Breast epithelium (tissue), 4 donors: ENCODE measurements at places on chromosomes 4 and X.

DNA sequence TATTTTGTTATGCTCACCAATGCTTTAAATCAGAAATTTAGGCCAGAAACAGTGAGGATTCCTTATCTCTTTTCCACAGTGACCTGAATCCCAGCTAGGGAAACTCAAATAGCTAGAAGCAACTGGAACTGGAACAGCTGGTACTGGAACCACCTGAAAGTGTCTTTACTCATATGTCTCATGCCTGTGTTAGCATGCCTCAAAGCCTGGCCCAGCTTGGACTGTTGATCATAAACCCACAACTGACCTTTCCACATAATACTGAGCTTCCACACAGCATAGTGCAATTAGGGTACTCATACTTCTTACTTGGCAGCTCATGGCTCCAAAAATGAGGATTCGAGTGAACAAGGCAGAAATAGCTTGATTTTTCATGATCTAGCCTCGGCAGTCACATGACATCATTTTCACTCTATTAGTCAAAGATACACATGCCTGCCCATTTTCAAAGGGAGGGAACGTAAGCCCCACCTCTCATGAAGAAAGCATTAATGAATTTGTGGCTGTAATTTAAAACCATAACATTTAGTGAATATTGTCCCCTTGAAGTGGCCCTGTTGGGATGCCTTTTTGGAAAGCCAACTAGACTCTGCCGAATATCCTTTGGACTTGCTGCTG is 80.8 kb upstream of the ACSL1 start:
- DNase-seq: no peak
- H3K4me1 ChIP-seq: no peaks in the 10 kb centered on the region
- H3K4me3 ChIP-seq: no peak overlapping the region
- no peaks in the 10 kb centered on the region for H3K36me3 ChIP-seq
- no peak overlapping the region for H3K27ac ChIP-seq

DNA sequence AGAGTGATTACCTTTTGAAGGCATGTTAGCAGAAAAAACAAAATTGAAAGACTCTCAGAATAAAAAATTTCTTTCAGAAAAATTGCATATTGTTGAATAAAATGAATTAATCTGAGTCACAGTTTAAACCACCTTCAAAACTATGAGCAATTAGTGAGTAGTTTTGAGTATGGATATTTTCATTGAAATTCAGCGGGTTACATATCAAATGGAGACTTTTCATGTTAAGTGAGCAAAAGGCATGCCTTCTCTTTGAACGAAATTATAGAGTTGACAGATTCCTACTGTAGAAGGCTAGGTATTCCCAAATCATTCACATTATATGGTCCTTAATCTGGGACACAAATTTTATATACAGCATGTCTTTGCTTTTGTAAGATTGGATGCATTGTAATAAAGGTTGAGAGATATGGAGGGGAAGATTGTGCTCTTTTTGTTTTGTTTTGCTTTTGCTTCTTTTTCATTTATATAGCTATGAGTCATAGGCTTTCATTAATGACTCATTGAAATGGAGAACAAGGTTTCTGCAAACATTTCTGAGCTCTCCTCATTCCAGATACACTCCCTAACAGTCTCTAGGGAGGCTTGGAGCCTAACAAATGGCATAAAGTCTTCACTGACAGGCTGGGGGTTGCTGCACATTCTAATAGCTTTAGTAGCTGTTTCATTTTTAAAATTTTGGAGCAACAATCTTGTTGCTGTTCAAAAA is 21.6 kb downstream of the PCDH18 start:
- H3K27ac ChIP-seq: no peak overlapping the region
- no peaks in the 10 kb centered on the region for H3K27me3 ChIP-seq
- no peaks in the 10 kb centered on the region for H3K4me1 ChIP-seq

DNA sequence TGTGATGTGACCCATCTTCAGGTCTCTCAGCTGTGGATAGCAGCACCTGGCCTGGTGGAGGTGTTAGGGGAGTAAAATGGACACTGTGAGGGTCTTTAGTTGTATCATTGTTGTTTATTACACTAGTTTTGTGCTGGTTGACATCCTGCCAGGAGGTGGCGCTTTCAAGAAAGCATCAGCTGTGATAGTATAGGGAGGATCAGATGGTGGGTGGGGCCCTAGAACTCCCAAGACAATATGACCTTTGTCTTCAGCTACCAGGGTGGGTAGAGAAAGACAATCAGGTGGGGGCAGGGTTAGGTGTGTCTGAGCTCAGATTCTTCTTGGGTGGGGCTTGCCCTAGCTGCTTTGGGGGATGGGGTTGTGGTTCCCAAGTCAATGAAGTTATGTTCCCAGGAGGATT is 162.8 kb downstream of the PPP1R2C start:
- H3K36me3 ChIP-seq: no peaks in the 10 kb centered on the region
- peaks cover 10% of the 10 kb centered on the region for H3K27me3 ChIP-seq
- H3K27ac ChIP-seq: no peak overlapping the region
- H3K4me1 ChIP-seq: no peaks in the 10 kb centered on the region
- H3K4me3 ChIP-seq: no peak overlapping the region
- DNase-seq: no peak

DNA sequence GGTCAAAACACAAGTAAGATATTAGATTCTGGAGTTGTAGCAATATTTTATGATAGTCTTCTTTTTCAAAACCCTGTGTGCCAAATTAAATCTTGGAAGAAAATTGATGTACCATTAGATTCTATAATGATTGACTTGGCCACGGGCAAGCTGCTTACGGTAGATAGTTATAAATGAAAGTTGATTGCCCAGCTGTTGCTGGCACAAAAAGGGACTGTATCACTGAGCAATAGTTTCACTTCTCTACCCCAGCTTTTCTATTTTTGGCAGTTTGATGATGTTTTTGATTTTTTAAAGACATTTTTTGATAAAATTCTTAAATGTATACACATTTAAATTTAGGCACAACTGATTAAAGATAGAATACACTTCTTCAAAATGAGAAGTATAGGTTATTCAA is 333.3 kb downstream of the TRAM1L1 start:
- no peak for DNase-seq
- H3K36me3 ChIP-seq: no peaks in the 10 kb centered on the region
- H3K4me1 ChIP-seq: no peaks in the 10 kb centered on the region
- no peaks in the 10 kb centered on the region for H3K27me3 ChIP-seq
- H3K4me3 ChIP-seq: no peak overlapping the region

GRCh38 chr4:123919576-123920098 is 523.0 kb downstream of the SPRY1 start:
- no peak overlapping the region for H3K4me3 ChIP-seq
- H3K36me3 ChIP-seq: no peaks in the 10 kb centered on the region
- H3K27me3 ChIP-seq: no peaks in the 10 kb centered on the region
- H3K4me1 ChIP-seq: no peaks in the 10 kb centered on the region

GRCh38 chr4:30757357-30757756 is 37.2 kb downstream of the PCDH7 start:
- H3K27ac ChIP-seq: no peak overlapping the region
- no peaks in the 10 kb centered on the region for H3K27me3 ChIP-seq
- no peak overlapping the region for H3K4me3 ChIP-seq
- no peak for DNase-seq

DNA sequence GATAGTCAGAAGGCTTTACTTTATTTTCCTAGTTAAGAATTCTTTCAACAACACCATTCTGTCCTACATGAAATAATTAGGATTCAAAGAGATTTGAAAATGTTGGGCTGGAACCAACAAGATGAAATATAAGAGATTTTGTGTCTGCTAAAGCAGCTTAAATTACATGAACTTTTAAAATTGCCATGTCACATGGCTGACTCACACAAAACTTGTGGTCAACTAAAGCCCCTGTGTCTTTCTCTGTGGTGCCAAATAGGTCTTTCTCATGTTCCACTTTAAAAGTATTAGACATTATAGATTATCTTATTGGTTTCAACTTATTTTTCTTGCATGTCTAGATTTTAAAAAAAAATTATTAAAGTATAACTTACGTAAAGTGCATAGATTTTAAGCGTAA is 60.8 kb upstream of the FHL1 start:
- DNase-seq: no peak
- H3K27me3 ChIP-seq: no peaks in the 10 kb centered on the region
- H3K27ac ChIP-seq: no peak overlapping the region
- no peak overlapping the region for H3K4me3 ChIP-seq
- H3K36me3 ChIP-seq: no peaks in the 10 kb centered on the region
- H3K4me1 ChIP-seq: no peaks in the 10 kb centered on the region

- H3K4me1 ChIP-seq: no peaks in the 10 kb centered on the region
- no peak overlapping the region for H3K4me3 ChIP-seq
- no peak for DNase-seq
- H3K36me3 ChIP-seq: no peaks in the 10 kb centered on the region
- no peak overlapping the region for H3K27ac ChIP-seq
Measured at GRCh38 chrX:21926527-21927278, 13.8 kb upstream of the SMS start.

GRCh38 chrX:8034058-8034457 is 106.8 kb upstream of the PNPLA4 start:
- no peaks in the 10 kb centered on the region for H3K4me1 ChIP-seq
- no peak for DNase-seq
- H3K36me3 ChIP-seq: no peaks in the 10 kb centered on the region
- no peak overlapping the region for H3K27ac ChIP-seq
- H3K27me3 ChIP-seq: no peaks in the 10 kb centered on the region

DNA sequence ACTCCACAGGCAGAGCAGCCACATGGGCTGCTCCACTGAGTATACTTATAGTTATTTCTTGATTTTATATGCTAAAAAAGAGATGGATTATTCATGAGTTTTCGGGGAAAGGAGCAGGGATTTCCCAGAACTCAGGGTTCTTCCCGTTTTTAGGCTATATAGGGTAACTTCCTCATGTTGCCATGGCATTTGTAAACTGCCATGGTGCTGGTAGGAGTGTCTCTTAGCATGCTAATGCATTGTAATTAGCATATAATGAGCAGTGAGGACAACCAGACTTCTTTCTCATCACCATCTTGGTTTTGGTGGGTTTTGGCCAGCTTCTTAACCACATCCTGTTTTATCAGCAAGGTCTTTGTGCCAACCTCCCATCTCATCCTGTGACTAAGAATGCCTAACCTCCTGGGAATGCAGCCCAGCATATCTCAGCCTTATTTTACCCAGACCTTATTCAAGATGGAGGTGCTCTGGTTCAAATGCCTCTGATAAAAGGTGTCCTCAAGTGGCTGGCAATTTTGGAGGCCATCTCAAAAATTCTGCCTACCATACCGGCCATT is 213.0 kb upstream of the VEGFC start:
- no peaks in the 10 kb centered on the region for H3K27me3 ChIP-seq
- DNase-seq: no peak
- no peak overlapping the region for H3K27ac ChIP-seq
- no peaks in the 10 kb centered on the region for H3K4me1 ChIP-seq

DNA sequence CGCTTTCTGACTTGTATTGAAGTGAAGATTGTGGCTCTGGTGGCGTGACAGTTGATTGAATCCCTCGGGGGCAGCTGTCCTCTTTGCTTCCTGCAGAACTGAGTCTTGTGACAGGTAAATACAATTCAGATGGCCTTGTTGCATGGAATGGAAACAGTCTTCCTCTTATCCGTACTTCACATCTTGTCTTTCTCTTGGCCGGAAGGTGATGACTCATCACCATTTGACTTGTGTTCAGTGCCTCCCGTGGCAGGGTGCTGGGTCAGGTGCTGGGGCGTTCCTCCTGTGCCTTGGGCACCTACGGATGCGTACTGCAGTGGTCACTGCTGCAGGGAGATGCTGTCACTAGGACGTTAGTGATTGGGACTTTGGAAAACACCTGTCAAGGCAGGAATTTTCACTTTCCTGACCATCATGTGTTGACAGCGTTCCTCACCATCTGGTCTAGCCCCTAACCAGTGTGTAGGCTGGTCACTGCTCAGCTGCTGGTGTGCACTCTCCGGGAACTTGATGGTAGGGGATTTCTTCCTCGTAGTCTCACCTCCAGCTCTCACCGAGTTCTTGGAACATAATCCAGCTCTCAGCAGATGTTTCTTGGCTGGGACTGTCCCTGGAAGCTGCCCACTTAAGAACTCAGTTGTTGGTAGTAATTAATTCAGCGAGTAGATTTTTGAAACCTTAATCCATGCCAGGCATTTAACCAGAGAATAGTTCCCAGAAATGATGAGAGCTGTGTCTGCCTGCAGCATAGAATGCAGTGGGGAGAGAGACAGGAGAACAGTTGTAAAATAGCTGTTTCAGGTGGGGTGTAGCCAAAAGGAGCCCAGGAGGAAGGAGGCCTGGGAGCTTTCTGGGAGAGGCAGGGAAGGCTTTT is 7.2 kb downstream of the TBC1D14 start:
- H3K27ac ChIP-seq: peak overlapping the region; percentile 81
- no peaks in the 10 kb centered on the region for H3K27me3 ChIP-seq

DNA sequence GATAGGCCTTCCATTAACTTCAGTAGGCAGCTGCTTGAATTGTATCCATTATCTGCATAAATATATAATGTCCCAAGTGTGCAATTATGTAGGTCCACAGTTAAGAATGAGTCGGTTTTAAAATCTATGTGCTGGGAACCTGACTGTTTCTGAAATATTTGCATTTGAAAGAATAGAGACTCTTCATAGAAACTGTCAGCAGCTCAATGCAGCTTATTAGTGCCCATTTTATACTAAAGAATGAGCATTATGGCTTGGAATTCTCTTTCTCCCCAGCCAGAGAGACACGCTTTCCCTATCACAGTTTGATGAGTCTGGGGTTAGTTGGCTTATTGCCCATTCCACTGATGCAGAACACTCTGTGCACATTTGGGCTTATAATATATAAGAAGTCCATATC is 202.0 kb upstream of the PCDH7 start:
- no peaks in the 10 kb centered on the region for H3K4me1 ChIP-seq
- H3K27me3 ChIP-seq: no peaks in the 10 kb centered on the region
- H3K4me3 ChIP-seq: no peak overlapping the region
- H3K27ac ChIP-seq: no peak overlapping the region

GRCh38 chr4:102722740-102723139 is 38.0 kb downstream of the MANBA start:
- no peaks in the 10 kb centered on the region for H3K27me3 ChIP-seq
- H3K36me3 ChIP-seq: no peaks in the 10 kb centered on the region
- no peaks in the 10 kb centered on the region for H3K4me1 ChIP-seq

DNA sequence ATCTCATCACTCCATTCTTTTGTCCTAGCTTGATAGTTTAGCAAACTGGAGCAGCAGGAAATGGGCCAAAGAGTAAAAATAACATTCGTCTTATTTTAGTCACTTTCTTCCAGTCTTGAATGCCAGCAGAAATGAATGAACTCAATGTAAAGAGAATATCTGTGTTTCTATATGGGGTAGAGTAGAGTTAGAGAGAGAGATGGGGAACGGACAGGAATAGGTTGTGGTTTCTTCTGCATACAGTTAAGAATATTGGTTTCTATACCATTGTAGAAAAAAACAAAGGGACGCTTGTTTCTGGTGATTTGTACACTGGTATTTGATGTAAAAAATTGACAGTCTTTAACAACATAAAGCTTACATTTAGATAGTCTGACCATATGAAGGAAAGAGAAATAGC is 8.9 kb downstream of the GPR174 start:
- H3K4me3 ChIP-seq: no peak overlapping the region
- DNase-seq: no peak
- H3K27ac ChIP-seq: no peak overlapping the region

GRCh38 chr4:87516683-87517082 is 12.5 kb downstream of the SPARCL1 start:
- no peaks in the 10 kb centered on the region for H3K27me3 ChIP-seq
- H3K36me3 ChIP-seq: no peaks in the 10 kb centered on the region
- no peak overlapping the region for H3K4me3 ChIP-seq
- peaks cover 6% of the 10 kb centered on the region for H3K4me1 ChIP-seq
